ENCODE measurements at places on chromosomes 2 and 18. TPM values are rescaled to one million over a fixed set of nuclear protein-coding genes. Genes with fewer than 3 reads are reported as not detected.

C2orf81 gene
- total RNA-seq, result 6.5 TPM

DNA sequence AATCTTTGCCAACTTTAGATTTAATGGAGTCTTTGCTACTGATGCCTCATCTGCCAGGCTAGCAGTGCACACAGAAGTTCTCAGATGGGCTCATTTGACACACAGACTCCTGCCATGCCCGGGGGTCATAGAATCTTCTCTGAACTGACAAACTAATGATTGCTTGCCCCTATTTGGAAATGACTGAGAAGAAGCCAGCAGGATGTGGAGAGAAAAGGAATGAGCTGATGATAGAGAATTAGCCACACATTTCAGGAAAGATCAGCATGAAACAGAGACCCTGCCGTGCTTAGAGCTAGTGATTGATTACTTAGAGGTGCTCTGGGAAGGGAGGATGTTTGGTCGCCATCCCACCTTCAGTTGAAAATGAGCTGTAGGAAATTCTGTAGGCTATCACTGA is 178.5 kb downstream of the TPGS2 start:
- no peak for DNase-seq
- no peak overlapping the region for H3K4me3 ChIP-seq
- H3K27ac ChIP-seq, result no peak overlapping the region

ABCB11 gene
- 0.12 TPM for total RNA-seq

DNA sequence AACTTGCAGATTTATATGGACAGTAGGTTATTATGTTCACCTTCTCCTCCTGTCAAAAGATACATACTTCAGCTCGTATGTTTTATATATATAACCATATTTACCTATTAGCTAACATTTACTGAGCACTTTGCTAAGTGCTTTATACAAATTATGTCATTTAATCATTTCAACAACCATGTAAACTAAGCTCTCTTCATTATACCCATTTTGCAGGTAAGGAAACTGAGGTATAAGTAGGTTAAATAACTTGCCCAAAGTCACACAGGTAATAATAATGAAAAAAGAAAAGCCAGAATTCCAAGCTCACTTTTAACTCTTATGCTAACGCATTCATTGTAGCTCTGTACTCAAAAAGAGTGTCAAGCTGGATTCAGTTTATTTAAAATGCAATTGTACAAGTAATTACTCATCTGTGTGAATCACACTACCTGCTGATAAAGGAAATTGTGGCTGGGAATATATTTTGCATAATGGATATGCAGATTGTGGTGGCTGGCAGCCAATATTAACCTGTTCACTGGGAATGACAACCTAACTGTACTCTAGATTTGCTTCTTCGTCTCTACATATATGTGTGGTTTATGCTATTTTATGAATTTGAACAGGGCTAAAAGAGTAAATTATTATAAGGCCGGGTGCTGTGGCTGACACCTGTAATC is 20.6 kb downstream of the SLC16A14 start:
- 0 out of 2 replicates have a peak, but pooled peaks cover 5% of the 10 kb centered on the region for H3K36me3 ChIP-seq
- no peak overlapping the region for H3K27ac ChIP-seq
- no peak overlapping the region for H3K4me3 ChIP-seq
- no peak for DNase-seq
- no peaks in the 10 kb centered on the region for H3K27me3 ChIP-seq

DNA sequence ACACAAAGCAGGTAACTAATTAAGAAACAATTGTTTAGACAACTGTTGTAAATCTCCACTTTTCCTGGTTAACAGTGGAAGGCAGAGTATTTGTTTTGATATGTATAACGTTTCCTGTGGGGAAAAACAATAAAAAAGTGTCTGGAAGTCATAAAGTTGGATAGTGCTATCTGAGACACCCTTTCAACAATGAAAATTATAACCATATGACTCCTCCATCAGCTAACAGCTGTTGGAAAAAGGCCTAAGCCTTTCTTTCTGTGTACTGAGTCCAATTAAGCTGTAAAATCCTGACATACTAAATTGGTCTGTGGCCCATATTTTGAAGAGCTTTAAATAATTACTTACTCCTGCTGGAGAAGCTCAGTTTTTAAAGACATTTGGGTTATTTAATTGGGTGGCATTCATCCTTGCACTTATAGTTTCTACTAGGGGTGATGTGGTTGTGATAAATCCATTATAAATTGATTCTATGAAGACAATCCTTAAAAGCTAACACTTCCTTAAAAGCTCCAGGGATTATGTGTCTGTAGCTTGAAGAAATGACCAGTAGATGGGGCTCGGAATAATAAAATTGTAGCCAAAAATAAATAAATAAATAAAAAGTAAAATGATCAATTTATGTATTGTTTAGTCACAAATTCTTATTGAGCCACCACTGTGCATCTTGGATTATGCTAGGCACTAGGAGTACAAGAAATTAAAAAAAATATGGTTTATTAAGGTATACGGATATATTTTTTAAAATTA is 698.1 kb upstream of the NXPH2 start:
- no peak overlapping the region for H3K27ac ChIP-seq
- no peaks in the 10 kb centered on the region for H3K4me1 ChIP-seq
- DNase-seq, result no peak
- H3K27me3 ChIP-seq, result no peaks in the 10 kb centered on the region
- no peak overlapping the region for H3K4me3 ChIP-seq
